ENCODE measurements at places on chromosomes 16 and 17. TPM values are rescaled to one million over a fixed set of nuclear protein-coding genes. Genes with fewer than 3 reads are reported as not detected.

MYH2 gene
- total RNA-seq: not detected

GRIN2A gene
- total RNA-seq: under 0.01 TPM

WDR59 gene
- 6.7 TPM for total RNA-seq

TBC1D16 gene
- total RNA-seq: 22.7 TPM

TNFRSF17 gene
- total RNA-seq: not detected

SRL gene
- not detected for total RNA-seq

MTHFSD gene
- 9.1 TPM for total RNA-seq

DHRS7C gene
- not detected for total RNA-seq

RPS15A gene
- total RNA-seq: 2,802 TPM

UMOD gene
- not detected for total RNA-seq

TEX19 gene
- not detected for total RNA-seq

KRTAP3-2 gene
- total RNA-seq: not detected

AGRP gene
- not detected for total RNA-seq

CLEC3A gene
- not detected for total RNA-seq

CEP295NL gene
- total RNA-seq: 0.30 TPM

GTF3C1 gene
- 57.4 TPM for total RNA-seq

All from bronchus fibroblast of lung (primary cell).